ENCODE measurements at places on chromosomes 3 and 15. TPM values are rescaled to one million over a fixed set of nuclear protein-coding genes. Genes with fewer than 3 reads are reported as not detected.

The GOLGA6D gene
- total RNA-seq: not detected

The MGA gene
- 40.1 TPM for total RNA-seq

The POTEB3 gene
- total RNA-seq: not detected

The STXBP5L gene
- not detected for total RNA-seq

DNA sequence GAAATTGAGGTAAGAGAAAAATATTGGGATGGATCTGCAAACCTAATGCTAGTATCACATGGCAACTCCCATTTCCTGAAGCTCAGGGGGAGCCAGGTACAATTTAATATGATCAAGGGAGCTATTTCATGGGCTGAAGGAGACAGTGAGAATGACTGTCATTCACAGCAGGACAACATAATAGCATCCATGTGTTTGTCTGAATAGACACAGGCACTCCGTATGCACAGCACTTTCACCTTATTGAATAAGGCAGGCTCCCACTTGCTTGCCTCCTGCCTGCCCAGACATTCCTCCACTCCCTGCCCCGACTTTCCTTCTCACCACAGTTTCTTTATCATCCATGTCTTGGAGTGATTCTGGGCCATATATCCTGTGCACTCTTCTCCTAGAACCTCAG lies 156.6 kb upstream of the SLC24A5 start:
- H3K27me3 ChIP-seq: no peaks in the 10 kb centered on the region
- H3K27ac ChIP-seq: no peak overlapping the region
- no peak for DNase-seq
- no peaks in the 10 kb centered on the region for H3K36me3 ChIP-seq
- H3K4me3 ChIP-seq: no peak overlapping the region

DNA sequence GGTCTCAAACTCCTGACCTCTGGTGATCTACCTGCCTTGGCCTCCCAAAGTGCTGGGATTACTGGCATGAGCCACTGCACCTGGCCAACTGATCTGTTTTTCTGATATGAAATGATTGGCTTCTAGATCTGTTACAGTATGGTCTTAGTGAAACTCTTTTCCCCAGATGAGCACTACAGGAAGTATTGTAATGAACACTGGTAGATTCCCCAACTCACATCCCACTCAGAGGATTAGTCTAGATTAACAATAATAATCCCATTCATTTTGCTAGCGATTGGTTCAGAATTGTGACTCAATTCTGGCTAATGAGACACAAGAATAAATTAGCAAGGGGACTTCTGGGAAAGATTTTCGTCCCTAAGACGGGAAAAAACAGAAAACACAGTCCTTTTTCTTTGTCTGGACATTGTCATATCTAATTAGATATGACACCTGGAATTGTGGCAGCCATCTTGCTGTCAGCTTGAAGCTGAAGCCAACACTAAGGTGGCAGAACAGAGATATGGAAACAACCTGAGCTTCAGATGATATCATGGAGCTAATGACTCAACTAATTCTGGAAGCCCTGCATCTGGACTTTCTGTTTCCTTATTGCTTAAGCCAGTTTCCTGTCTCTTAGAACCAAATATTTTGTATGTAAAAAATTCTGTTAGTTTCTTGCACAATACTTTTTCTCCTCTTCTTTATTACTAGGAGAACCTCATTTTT lies 17.4 kb upstream of the NPTN start:
- H3K4me3 ChIP-seq: no peak overlapping the region
- H3K27me3 ChIP-seq: no peaks in the 10 kb centered on the region
- no peaks in the 10 kb centered on the region for H3K4me1 ChIP-seq

DNA sequence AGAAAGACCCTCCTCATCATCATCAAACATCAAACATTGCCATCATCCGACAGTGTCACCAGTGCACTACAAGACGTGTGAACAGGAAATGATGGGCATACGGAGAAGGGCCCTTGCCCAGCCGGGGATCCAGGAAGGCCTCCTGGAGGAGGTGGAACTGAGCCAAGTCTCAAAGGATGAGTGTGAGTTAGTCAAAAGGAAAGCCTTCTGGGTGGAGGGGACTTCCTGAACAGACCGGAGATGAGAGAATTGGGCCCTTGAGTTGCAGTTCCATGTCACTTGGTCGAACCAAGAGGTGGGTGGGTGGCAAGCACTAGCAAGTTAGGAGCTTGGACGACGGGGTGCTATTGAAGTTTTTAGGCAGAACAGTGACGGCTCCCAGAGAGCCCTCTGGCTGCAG lies 8.5 kb downstream of the SEMA4B start:
- H3K27me3 ChIP-seq: no peaks in the 10 kb centered on the region
- DNase-seq: no peak
- H3K36me3 ChIP-seq: peaks cover 10% of the 10 kb centered on the region
- H3K4me1 ChIP-seq: no peaks in the 10 kb centered on the region
- no peak overlapping the region for H3K4me3 ChIP-seq

- peak; percentile 87 for DNase-seq
- H3K27me3 ChIP-seq: no peaks in the 10 kb centered on the region
- H3K4me3 ChIP-seq: no peak overlapping the region
These were observed 18.5 kb upstream of the LMCD1 start for GRCh38 chr3:8482960-8483665.

- peaks cover 52% of the 10 kb centered on the region for H3K4me1 ChIP-seq
- H3K4me3 ChIP-seq: no peak overlapping the region
- H3K36me3 ChIP-seq: peaks cover 11% of the 10 kb centered on the region
- H3K27me3 ChIP-seq: no peaks in the 10 kb centered on the region
These were observed 24.0 kb downstream of the AMOTL2 start for GRCh38 chr3:134350266-134350665.

DNA sequence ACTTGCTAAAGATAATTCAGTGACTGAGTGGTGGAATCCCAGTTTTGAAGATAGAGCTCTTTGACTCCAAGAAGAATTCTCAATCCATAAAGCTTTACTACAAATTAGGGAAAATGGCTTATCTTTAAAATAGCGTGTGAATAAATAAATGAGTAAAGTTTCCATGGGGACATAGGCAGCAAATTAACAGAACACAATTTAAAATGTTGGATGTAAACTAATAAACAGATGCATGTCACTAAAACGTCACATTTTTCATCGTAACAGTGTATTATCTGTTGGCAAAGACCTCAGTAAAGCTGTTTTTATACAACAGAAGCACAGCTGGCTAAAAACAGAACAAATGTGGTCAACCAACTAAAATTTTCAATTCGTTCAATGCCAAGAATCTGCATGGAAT lies 913.9 kb upstream of the CFAP20DC start:
- H3K4me1 ChIP-seq: no peaks in the 10 kb centered on the region
- no peak overlapping the region for H3K27ac ChIP-seq
- no peak for DNase-seq
- no peaks in the 10 kb centered on the region for H3K36me3 ChIP-seq
- no peaks in the 10 kb centered on the region for H3K27me3 ChIP-seq

DNA sequence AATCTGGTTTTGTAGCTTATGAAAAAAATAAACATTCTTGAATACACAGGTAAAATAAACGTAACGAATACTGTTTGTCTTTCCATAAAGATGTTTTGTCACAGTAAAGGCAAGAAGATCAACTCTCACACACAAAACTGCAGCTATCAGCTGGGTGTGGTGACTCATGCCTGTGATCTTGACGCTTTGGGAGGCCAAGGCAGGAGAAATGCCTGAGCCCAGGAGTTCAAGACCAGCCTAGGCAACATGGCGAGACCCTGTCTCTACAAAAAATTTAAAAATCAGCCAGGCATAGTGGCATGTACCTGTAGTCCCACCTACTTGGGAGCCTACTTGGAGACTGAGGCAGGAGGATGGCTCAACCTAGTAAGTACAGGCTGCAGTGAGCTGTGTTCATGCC lies 39.6 kb downstream of the CBLB start:
- H3K36me3 ChIP-seq: no peaks in the 10 kb centered on the region
- H3K4me1 ChIP-seq: peaks cover 60% of the 10 kb centered on the region
- no peak for DNase-seq
- no peak overlapping the region for H3K4me3 ChIP-seq
- peak overlapping the region; percentile 18 for H3K27ac ChIP-seq

DNA sequence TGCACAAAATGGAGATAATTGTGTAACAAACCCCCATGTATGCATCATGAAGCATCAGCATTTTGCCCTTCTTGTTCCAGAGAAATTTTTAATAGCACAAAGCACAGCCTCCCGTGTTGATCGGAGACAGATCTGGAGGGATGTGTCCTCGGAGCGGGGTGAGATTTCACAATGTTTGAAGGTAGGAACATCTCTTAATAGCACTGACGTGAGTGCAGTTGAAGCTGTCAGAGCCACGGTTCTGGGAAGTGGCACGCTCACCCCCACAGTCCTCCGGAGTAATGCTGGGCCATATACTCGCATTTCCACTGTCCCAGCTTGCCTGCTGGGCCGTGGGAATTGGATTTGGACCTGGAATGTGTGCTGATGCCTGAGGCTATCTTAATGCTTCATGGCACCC lies 24.1 kb downstream of the ARPP21 start:
- H3K27ac ChIP-seq: no peak overlapping the region
- DNase-seq: no peak
- H3K27me3 ChIP-seq: no peaks in the 10 kb centered on the region
- no peaks in the 10 kb centered on the region for H3K4me1 ChIP-seq
- no peak overlapping the region for H3K4me3 ChIP-seq
- no peaks in the 10 kb centered on the region for H3K36me3 ChIP-seq

DNA sequence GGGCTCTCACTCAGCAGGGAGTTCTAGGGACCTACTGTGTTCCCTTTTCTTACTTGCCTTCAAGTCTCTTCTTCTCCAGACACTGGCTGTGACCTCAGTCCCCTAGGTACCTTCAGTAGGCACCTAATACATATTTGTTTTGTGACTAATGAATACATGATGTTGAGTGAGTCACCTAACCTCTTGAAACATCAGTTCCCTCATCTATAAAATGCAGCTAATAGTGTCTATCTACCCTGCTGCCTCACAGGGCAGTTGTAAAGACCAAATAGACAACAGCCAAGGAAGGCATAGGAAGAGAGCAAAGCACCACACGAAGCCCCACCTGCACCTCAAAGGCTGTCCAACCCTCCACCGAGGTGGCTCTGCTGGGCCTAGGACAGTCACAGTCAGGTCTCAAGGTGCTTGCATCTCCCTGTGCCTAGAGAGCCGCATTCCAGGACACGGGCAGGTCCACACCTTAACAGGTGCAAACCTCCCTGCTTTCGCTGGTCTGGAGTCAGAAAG lies 29.1 kb downstream of the DAPK2 start:
- peaks cover 61% of the 10 kb centered on the region for H3K4me1 ChIP-seq
- H3K27me3 ChIP-seq: no peaks in the 10 kb centered on the region
- H3K36me3 ChIP-seq: no peaks in the 10 kb centered on the region
- H3K27ac ChIP-seq: peak overlapping the region; percentile 88
- H3K4me3 ChIP-seq: no peak overlapping the region

GRCh38 chr15:57611938-57612337 lies 20.2 kb downstream of the MYZAP start:
- H3K27ac ChIP-seq: peak overlapping the region; percentile 93
- H3K4me1 ChIP-seq: no peaks in the 10 kb centered on the region
- DNase-seq: no peak
- H3K4me3 ChIP-seq: no peak overlapping the region
- H3K27me3 ChIP-seq: no peaks in the 10 kb centered on the region
- peaks cover 20% of the 10 kb centered on the region for H3K36me3 ChIP-seq

- H3K27ac ChIP-seq: no peak overlapping the region
- H3K27me3 ChIP-seq: no peaks in the 10 kb centered on the region
- H3K4me1 ChIP-seq: no peaks in the 10 kb centered on the region
- peaks cover 68% of the 10 kb centered on the region for H3K36me3 ChIP-seq
These were observed 65.6 kb downstream of the NIPA2 start for GRCh38 chr15:22903961-22904534.

GRCh38 chr3:159416856-159417255 lies 571.8 kb upstream of the IL12A start:
- no peaks in the 10 kb centered on the region for H3K27me3 ChIP-seq
- no peak for DNase-seq
- H3K36me3 ChIP-seq: no peaks in the 10 kb centered on the region
- H3K4me3 ChIP-seq: no peak overlapping the region
- no peaks in the 10 kb centered on the region for H3K4me1 ChIP-seq

- DNase-seq: no peak
- no peak overlapping the region for H3K27ac ChIP-seq
- H3K4me3 ChIP-seq: no peak overlapping the region
These were observed 12.9 kb downstream of the SLC25A20 start for GRCh38 chr3:48885753-48886152.

- no peaks in the 10 kb centered on the region for H3K27me3 ChIP-seq
- no peak for DNase-seq
- H3K4me3 ChIP-seq: no peak overlapping the region
- no peaks in the 10 kb centered on the region for H3K36me3 ChIP-seq
- H3K4me1 ChIP-seq: peaks cover 46% of the 10 kb centered on the region
- H3K27ac ChIP-seq: no peak overlapping the region
These were observed 131.8 kb downstream of the TBL1XR1 start for GRCh38 chr3:177065285-177066033.

GRCh38 chr3:71315431-71315830 lies 268.1 kb downstream of the FOXP1 start:
- no peaks in the 10 kb centered on the region for H3K36me3 ChIP-seq
- H3K4me1 ChIP-seq: no peaks in the 10 kb centered on the region
- H3K27me3 ChIP-seq: no peaks in the 10 kb centered on the region
- no peak overlapping the region for H3K27ac ChIP-seq
- no peak for DNase-seq
- no peak overlapping the region for H3K4me3 ChIP-seq

- H3K27me3 ChIP-seq: no peaks in the 10 kb centered on the region
- H3K36me3 ChIP-seq: peaks cover 26% of the 10 kb centered on the region
These were observed 6.1 kb downstream of the ABTB1 start for GRCh38 chr3:127678611-127679533.

- H3K4me1 ChIP-seq: no peaks in the 10 kb centered on the region
- DNase-seq: no peak
- no peak overlapping the region for H3K27ac ChIP-seq
- no peaks in the 10 kb centered on the region for H3K27me3 ChIP-seq
- no peak overlapping the region for H3K4me3 ChIP-seq
These were observed 17.6 kb downstream of the CHDH start for GRCh38 chr3:53828581-53828980.

DNA sequence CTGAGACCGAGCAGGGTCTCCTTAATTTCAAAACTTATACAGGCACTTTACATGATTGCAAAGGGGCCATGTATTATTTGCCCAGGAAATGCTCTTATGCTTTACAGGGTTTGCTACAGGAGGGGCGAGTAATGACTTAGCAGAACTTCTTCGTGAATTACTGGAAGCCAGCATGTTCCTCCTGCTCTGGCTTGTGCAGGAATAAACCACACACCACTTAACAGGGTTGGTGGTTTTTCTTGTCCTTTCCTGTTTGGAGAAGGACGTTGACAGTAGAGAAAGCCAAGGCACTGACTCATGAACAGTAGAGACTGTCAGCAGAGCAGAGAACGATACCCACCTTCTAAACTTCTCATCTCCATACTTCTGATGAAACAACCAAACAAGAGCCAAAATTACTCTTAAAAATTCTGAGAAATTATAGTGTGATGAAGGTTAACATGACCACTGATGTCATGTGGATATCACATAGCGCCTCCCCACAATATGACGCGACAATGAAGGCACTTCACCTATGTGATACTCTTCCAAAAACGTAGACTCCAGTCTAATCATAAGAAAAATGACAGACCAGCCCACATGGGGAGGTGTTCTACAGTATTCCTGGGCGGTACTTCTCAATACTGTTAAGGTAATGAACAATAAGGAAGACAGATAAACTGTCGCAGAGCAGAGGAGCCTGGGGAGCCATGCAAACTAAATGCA lies 24.7 kb upstream of the MCTP2 start:
- no peak overlapping the region for H3K27ac ChIP-seq
- no peak for DNase-seq
- no peaks in the 10 kb centered on the region for H3K27me3 ChIP-seq
- H3K36me3 ChIP-seq: no peaks in the 10 kb centered on the region
